ENCODE measurements at places on chromosomes 3 and 15.

DNA sequence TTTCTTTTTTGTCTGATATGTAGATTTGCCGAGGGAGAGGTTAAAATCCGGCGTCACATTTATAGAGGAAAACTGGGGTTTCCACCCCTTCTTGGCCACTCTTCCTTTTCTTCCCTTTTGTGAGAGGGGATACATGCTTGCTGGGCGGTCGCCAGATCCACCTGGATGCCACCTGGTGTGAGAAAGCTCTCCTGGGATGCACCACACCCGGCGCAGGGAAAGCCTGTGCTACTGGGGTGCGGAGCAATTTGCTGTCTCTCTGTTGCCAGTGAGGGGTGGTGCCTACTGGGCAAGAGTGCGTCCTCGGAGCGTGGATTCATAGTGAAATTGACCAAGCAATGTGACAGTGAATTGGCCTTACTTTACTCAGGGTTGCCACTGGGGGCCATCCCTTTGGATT is 2.5 kb upstream of the RGMA start:
- no peak for DNase-seq

- no peak for DNase-seq
Measured at GRCh38 chr3:38214560-38214959, 49.2 kb downstream of the OXSR1 start.

DNA sequence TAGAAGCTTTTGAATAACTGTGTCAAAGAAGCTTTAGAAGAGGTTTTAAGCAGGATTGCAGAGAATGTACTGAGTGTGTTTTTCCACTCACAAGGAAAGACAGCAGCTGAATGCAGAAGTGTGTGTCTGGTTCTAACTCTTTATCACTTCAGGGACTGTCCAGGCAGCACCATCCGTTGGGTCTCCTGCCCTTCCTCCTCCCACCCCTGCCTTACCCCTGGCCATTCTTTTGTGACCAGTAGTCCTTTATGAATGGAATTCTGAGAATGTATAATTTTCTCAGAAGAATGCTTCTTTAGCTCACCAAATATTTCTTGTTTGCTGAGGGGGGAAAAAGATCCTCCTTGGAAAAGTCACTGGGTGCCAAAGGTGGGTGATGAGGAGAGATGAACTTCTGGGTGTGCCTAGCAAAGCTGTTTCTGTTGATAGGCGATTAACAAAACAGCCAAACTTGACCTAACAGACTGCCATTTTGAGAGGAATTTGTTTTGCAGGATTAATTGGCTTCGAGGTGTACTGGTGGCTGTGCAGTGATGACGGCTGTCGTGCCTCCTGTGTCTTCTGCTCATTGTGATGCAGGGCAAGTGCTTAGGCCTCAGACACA is 70.9 kb downstream of the IGF1R start:
- DNase-seq = no peak

DNA sequence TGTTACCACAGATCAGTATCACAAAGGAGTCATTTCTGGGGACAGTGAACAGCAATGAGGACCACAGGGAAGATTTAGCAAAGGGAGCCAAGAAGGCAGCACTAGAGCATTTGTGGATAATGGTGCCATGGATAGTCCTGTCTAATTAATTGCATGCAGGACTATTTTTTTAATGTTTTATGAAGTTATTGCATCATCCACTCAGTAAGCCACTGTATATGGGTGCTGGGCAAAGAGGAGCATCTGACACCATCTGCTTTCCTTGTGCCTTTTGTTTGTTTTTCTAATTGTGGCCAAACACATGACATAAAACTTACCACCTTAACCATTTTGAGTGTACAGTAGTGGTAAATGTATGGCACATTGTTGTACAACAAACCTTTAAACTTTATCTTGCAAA is 301.1 kb upstream of the LRRFIP2 start:
- DNase-seq = no peak

GRCh38 chr3:42159706-42160472 is 68.7 kb downstream of the TRAK1 start:
- peak; percentile 24 for DNase-seq

GRCh38 chr3:169980055-169980454 is 13.4 kb downstream of the SEC62 start:
- DNase-seq = no peak

- DNase-seq = peak; percentile 48
Measured at GRCh38 chr3:44554626-44555592, at the start of gene ZKSCAN7. Gene ZKSCAN7, plus strand, starts transcription at chr3:44555193. Its CDS starts 1,855 bp downstream, at chr3:44557048.

GRCh38 chr3:44125246-44125645 is 116.4 kb upstream of the TOPAZ1 start:
- DNase-seq = no peak

DNA sequence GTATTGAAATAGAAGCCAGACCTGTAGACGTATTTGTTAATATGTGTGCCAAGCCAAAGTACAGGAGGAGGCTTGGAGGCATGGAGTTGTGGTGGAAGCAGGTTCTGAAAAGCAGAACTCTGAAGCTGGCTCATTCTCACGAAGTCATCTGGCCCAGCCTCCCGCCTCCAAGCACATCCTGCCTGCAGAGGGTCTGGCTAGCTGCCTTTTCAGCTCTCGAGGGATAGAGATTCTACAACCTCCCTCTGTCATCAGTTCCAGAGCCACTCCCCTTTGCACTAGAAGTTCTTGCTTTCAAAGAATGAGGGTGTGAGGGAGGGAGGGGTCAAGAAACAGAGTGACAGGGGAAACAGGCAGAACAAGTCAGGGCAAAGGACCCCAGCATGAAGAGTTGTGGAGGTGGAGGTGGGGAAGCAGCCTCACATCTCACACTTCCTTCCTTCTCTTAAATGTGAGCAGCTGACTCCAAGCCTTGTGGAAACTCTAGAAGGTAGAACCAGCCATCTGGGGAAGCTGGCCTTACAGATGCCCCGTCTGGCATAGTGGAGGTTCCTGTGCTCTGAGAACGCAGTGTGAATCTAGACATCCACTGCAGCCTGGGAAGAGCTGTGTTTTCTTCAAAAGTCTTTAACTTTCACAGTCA is 95.3 kb downstream of the SLC49A4 start:
- no peak for DNase-seq

GRCh38 chr3:10505791-10506585 is 602 bp upstream of the ATP2B2 start:
- DNase-seq = no peak
